ENCODE measurements at places on chromosomes 13 and 19.

- no peak for DNase-seq
Observed at GRCh38 chr13:45353895-45354294, 12.9 kb upstream of the TPT1 start.

GRCh38 chr19:45785781-45786532, 3.7 kb upstream of the DMPK start:
- DNase-seq: no peak

DNA sequence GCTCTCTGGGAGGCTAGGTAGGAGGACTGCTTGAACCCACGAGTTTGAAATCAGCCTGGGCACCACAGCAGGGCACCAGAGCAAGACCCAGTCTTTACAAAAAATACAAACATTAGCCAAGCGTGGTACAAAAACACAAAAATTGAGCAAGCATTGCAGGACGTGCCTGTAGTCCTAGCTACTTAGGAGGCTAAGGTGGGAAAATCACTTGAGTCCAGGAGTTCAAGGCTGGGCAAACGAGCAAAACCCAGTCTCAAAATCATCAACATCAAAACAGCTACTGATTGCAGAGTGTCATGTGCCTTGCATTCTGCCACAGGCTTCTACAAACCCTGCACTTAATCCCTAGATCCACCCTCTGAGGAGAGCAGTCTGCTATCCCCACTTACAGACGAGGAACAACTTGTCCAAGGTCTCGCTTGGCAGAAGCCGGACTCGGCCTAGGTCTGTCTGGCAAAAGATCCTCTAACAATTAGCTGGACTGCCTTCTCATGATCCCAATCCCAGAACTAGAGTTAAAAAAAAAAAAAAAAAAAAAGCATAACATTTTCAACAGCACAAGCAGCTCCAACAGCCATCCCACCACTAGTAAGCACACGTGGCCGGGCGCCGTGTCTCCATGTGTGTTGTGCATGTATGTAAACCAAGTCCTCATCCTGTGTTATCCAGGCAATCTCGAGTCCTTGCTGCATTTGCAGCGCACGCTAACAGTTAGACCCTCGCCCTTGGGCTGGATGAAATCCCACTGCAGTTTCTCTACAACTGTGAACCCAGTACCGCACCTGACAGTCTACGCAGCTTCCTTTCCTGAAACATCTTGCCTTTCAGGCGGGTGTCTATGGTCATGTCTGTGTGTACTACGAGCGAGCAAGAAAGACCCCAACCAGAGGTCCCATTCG, 2.0 kb downstream of the PPP6R1 start:
- DNase-seq: no peak

DNA sequence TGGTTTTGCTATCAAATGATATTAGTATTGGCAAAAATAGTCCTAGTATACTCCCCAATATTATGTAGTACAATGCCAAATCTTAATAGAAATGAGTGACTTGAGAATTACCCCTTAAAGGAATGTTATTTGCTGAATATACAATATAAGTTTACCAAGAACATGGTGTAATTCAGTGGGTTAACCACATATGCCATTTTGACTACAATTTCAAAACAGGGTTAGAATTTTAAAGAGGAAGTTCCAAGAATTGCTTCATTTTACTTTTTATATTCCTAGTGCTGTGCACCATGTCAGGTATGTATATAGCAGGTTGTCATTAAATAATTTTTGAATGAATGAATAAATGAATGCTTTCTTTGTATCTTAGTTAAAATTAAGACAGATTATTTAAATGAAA, 66.3 kb downstream of the LMO7 start:
- no peak for DNase-seq

GRCh38 chr13:95275322-95276036, 25.8 kb downstream of the ABCC4 start:
- DNase-seq: no peak

- no peak for DNase-seq
Observed at GRCh38 chr13:99722931-99723330, 221.7 kb downstream of the TM9SF2 start.

- DNase-seq: no peak
Observed at GRCh38 chr13:97974773-97975172, 21.3 kb downstream of the IPO5 start.

- peak; percentile 83 for DNase-seq
Observed at GRCh38 chr19:43464134-43464775, 1.2 kb downstream of the LYPD3 start.

GRCh38 chr19:43678512-43679261, 8.7 kb upstream of the PLAUR start:
- DNase-seq: no peak

DNA sequence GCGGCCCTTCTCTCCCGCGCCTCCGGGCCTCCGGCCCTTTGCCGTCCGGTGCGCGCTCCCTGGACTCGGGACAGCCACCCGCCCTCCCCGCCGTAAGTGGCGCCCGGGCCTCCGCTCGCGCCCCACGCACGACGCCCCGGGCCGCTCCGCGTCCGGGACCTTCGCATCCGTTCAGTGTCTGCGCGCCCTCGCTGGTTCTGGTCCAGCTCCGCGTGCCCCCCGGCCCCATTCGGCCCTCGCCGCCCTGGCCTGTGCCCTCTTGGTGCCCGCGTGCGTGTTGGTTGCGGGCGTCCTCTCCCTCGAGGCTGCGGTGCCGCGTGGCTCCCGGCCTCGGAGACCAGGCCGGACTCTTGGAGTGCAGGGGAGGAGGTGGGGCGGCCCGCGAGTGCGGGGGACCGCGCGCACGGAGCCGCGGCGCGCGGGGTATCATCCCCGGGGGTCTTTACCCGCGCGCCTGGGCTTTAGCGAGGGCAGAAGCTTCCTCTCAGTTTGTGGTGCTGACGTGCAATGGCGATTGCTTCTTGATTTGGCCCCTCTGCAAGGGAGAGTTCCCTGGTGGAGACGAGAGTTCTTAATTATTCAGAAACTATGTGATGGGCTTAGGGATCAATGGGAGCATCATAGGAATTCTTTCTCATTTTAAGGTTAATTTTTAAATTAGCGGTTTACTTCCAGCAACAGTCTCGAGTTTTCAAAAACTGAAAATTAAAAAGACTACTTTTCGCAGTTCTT, 757 bp downstream of the WASF3 start:
- DNase-seq: no peak

- DNase-seq: no peak
Observed at GRCh38 chr13:39682310-39682709, 26.8 kb downstream of the COG6 start.

GRCh38 chr19:30895946-30896345, 453.3 kb downstream of the TSHZ3 start:
- DNase-seq: no peak

DNA sequence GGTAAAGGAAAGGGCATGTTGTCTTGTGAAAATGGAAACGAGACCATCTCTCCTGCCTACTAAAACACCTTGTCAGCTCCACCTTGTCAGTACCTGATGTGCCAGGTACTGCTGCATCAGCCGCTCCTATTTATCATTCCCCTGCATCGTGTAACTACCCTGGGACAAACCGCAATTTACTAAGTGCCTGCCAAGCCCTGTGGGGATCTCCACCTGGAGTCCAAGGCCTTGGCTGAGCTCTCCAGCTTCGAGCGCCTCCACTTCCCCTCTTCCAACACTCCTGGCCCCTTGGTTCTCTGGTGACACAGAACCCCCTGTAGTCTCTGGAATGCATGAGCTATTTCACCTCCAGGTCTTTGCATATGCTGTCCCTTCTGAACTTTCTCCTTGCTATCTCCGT, 25.9 kb upstream of the CCNP start:
- no peak for DNase-seq

DNA sequence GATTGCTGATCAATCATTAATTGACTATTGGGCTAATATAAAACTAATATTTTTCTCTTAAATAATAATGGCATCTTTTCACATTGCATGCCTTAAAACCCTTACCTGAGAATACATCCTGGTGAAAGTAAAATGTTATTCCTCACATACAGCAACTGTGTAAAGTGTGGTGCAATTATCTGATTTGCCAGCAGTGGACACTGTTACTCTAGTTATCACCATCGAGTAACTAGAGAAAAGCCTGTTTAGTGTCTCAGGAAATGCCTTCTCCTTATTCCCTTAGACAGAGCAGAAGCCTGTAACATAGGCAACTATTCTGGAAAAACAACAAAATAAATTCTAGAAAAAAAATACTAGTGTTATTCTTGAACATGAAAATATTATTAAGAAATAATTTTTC, 459.8 kb downstream of the FGF14 start:
- peak; percentile 36 for DNase-seq

DNA sequence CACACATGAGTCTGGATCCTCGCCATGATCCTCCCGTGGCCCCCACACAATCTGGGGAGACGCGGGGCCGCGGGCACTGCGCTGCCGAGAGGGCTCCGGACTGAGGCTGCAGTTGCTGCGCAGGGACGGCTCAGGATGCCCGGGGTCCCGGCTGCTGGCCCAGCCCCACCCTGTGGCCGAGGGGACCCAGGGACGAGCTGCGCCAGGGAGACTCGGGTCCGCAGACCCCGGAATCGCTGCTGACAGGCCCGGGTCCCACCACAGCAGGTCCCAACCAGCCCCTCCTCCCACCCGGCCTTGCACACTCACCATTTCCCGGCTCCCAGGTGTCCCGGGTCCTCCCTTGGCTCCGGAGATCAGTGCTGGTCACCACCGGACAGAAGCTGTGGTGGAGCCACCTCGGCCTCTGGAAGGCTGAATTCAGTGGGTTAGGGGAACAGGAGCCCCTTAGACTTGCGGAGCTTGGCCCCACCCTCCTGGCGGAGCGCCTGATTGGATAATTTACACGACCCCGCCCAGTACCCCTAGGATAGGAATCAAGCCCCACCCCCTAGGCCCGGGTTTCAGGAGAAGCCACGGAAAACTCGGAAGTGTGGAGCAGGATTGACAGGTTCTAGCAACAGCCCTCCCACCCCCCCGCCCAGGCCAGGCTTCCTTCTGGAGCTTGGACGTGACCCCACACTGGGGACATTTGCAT, 57.4 kb downstream of the ZNF44 start:
- no peak for DNase-seq

- DNase-seq: no peak
Observed at GRCh38 chr19:29552454-29553280, 26.9 kb downstream of the VSTM2B start.

DNA sequence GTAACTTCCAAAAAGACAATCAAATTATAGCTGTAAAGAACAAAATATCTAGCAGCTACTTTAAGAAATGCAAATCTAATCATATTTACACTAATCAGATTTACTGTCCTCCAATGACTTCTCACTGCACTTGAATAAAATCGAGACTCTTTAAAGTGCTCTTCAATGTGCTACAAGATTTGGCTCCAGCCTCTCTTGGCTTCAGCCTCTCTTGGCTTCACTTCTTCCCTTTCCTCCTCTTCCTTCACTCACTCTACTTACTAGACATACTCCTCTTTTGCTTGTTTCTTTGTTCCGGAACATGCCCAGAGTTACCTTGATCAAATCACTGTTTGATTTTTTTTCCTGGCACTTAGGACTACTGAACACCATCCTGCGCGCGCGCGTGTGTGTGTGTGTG, 495.4 kb downstream of the LMO7 start:
- DNase-seq: no peak

DNA sequence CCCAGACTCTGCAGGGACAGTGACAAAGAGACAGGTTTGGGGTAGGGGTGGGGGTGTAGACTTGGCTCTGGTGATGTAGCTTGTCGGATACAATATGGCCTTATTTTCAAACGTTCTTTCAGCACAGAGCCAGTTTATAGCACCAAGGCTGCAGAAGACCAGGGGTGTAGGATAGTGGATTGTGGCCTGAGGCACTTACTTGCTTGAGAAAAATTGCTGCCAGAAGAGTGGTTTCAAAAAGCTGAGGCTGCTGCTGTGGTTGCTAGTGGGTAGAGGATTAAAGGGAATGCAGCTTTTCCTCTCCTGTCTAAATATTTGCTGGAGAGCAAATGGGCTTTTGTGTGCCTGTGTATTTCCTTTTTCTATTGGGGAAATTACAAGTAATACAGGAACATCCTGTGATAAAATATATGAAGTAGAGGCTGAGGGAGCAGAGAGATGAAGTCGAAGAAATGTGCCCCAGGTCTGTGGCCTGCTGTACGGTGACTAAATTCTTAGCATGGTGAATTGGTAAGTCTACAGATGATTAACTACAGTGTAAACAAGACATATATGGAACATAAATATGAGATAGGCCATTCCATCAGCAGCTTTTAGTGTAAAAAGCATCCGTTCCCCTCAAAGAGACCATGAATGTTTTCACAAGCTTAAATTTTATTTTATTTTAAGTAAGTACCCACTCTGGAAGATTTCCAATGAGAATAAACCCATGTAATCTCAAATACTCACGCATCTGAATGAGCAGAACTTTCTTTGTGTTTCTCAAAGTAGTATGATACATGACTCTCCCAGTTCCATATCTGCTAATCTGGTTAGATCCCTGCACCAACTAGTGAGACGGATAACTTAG, 112.9 kb downstream of the LRCH1 start:
- DNase-seq: no peak

- no peak for DNase-seq
Observed at GRCh38 chr13:70362820-70363570, 254.7 kb upstream of the KLHL1 start.

All from tibial artery (tissue), 4 donors.